HFFc6 (cell line): ENCODE measurements at places on chromosomes 5 and 9. TPM values are rescaled to one million over a fixed set of nuclear protein-coding genes. Genes with fewer than 3 reads are reported as not detected.

GRCh38 chr5:9557696-9558095, 11.8 kb upstream of the SEMA5A start:
- DNase-seq, result peak; percentile 48

GRCh38 chr5:138805096-138805495, 51.9 kb downstream of the CTNNA1 start:
- no peak for DNase-seq

DNA sequence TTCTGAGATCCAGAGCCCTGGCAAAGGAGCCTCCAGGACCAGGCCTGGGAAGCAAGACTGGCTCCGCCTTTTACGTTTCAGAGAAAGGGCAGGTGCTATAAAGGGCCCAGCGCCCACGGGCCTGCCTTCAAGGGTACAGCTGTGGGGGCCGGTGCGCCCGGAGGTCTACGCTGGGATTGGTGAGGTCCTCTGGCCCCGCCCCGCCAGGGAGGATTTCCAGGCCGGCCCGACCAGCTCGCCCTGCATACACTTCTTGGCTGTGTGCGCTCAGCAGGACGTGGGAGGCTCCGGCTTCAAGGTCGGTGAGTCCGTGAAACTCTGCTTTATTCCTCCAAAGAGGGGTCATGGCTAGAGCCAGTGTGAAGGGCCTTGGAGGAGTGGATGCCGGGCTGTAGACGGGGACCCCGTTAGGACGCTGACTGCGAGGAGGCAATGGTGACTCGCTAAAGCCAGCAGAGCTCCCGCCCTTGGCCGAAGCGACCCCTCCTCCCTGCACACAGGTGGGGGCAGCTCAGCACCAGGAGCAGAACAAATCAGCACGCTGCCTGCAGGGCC, at the start of gene CKMT2:
Gene CKMT2, plus strand, starts transcription at position 243 of the 555 bp plus-strand sequence. CDS start 17,811 bp downstream, outside the sequence.
- no peak for DNase-seq

DNA sequence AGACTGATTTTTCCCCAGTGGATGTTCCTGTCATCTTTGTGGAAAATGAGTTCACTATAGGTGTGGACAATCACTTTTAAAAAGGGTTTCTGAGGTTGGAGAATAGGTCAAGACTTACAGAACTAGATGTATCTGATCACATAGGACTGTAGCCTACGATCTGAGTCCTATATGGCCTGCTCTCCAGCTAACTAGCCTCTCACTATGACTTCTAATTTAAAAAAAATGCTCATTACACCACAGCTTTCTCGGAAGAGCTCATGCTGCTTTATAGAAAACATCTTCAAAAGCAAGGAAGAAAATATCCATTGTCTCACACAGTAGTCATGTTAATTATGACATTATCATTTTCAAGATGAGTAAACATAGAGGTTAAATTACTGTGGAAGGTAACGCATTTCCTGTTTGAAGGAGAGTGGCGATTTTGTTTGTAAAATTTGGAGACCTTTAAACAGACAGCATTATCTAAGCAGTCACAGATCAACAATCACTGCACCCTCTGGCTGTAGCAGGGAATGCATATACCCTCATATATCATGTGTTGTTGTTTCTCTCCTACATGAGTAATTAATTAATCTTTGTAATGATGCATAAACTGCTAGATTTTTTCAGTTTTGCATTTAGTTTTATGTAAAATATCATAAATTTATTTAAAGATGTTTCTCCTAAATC, 573.7 kb downstream of the GABRG2 start:
- no peak for DNase-seq

DNA sequence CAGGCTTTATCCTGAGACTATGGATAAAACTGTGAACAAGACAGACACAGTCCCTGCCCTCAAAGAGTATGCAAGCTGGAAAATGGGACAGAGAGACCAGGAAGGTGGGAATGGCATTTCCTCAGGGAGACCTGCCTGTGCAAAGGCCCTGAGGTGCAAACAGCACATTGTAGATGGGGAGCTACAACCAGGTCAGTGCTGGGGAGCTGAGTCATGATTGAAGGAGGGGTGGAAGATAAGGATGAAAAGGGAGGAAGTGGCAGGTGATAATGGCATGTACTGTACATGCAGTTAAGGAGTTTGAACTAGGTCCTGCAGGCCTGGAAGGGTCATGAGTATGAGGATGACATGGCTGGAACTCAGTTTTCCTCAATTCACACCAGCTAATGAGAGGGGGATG, 75.5 kb upstream of the BOD1 start:
- DNase-seq, result no peak

GRCh38 chr5:31049936-31050704, 143.4 kb upstream of the CDH6 start:
- no peak for DNase-seq

GRCh38 chr9:104923740-104924139, 4.2 kb downstream of the ABCA1 start:
- DNase-seq, result no peak

DNA sequence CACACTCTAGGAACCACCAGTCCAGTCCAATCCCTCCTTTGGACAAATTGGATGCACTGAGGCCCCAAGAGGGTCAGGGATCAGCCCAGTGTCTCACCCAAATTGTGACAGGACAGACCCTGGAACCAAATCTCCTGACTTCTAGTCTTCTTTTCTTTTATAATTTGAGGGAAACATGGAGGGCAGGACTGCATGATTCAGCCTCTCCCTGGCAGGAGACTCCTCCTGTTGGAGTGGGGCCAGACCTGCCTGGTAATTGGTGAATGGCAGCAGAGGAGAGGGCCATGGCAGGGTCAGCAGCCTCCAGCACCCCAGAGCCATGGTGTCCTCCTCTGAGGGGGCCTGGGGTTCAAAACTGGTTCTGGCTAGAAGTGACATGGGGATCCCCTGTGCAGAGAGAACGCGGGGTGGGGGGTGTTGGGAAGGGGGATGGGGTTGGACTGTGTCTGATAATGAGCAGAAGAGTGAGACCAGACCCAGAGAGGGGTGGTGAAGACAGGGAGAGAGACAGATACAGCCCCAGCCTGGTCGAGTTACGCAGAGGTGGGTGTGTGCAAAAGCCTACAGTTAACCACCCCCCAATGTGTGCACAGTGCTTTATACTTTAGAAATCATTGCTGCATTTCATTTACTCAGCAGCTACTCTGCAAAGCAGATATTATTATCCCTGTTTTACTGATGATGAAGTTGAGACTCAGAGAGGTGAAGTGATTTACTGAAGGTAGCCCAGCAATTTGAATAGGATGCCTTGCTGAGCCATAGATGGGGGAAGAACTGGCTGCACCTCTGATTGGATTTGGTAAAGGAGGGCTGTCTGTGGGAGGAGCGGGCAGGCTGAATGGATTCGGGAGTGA, 3.8 kb upstream of the SYNPO start:
- DNase-seq, result peak; percentile 79

DNA sequence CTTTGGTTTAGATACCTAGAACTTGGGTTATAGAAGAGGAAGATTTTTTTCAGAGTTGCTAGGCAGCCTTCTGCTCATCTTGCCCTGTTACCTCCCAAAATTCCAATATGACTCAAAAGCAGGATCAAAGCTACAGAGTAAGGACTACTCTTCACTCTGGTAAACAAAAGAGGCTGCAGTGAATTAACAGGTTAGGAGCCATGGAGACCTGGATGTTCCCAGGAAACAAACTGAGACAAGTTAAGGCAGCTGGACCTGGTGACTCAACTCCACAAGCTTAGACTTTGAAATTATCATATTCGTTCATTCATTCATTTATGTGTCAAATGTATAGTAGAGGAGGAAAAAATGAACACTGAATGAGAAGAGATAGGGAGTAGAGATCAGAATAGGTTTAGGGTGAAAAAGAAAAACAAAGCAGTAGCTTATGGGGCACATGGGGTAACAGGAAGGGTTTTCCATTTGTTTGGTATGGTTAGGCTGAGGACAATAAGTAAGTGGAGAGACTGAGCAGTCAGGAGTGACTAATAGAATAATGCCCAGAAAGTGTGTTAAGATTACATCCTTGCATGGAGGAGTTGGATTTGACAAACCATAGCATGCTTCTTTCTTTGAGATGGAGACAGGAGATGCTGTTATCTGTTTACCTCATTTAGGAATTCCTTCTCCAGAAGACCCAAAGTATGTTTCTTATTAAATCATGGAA, 464.0 kb upstream of the ZNF608 start:
- DNase-seq, result no peak

DNA sequence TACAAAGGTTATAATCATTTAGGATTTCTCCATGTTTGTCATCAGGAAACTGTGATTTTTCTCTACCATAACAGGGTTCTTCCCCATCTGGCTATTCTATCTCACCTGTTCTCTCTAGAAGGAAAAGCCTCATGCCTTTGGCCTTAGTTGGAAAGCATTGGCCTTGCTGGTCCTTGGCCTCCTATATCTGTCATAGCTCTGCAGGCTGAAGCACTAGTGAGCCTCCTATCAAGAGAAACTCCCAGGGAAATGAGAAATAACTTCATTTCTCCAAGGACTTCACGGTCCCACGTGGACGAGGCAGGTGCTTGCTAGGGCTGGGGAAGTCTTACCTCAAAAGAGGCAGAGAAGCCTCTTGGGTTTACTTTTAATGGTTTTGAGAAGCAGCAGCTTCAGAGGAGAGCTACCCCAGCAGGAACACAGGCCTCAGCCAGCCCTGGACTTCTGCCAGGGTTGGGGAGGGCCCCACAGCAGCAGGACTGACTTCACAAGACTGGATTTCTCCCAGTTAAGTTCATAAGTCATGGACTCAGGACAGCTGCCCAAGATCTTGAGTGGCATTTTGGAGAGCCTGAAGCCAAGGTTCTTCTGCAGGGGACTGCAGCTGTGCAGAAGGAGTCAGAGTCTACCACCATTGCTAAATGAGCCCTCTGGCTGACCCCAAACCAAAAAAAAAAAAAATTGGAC, 15.8 kb upstream of the PSAT1 start:
- no peak for DNase-seq

DNA sequence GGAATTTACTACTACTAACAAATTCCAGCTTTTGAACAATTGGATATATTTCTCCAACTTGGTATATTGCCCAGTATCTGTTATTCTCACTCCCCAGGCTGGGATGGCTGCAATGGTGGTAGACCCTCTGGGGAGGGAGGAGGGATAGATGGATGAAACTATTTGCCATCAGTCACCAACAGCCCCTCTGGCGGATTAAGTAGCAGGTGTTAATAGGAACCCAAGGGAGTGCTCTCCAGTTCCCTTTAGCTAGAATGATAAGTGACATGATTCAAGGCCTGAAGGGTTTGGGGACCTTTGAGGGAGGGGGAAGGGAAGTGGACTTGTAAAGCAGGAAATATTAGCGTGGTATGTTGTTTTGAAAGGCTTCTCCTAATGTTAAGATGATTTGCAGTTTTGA, 824.0 kb upstream of the ARRDC3 start:
- no peak for DNase-seq

DNA sequence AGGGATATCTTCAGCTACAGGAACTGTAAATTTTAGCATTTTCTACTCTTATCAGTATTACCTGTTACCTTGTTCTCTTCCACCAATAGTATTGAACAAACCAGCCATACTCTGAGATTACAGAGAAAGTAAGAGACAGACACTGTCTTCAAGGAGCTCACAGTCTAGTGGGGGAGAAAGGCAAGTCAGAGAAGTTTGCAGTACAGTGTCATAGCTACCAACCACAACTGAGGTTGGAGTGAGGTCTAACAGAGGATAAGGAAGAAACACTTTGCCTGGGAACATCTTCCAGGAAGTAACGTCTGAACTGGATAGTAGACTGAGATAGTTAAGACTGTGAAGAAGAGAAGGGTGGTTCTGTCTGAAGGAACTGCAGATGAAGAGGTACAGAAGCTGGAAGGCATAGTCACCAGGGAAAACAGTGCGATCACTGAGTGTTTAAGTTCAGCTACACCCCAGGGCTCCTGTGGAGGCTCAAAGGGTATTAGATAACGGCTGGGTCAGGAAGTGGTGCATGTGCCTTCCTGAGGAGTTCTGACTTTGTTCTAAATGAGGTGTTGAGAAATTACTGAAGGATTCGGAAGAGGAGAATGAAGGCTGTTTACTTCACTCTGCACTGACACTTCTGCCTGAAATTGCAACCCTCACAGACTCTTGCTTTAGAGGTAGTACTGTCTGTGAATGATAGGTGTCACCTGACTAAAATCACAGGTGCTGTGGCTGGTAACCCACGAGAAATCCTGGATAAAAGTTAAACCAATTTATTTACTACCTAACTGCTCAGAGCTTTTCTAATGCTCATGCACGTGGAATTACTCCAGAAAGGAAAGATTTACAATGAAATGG, 841.6 kb downstream of the MAT2B start:
- DNase-seq, result no peak

DNA sequence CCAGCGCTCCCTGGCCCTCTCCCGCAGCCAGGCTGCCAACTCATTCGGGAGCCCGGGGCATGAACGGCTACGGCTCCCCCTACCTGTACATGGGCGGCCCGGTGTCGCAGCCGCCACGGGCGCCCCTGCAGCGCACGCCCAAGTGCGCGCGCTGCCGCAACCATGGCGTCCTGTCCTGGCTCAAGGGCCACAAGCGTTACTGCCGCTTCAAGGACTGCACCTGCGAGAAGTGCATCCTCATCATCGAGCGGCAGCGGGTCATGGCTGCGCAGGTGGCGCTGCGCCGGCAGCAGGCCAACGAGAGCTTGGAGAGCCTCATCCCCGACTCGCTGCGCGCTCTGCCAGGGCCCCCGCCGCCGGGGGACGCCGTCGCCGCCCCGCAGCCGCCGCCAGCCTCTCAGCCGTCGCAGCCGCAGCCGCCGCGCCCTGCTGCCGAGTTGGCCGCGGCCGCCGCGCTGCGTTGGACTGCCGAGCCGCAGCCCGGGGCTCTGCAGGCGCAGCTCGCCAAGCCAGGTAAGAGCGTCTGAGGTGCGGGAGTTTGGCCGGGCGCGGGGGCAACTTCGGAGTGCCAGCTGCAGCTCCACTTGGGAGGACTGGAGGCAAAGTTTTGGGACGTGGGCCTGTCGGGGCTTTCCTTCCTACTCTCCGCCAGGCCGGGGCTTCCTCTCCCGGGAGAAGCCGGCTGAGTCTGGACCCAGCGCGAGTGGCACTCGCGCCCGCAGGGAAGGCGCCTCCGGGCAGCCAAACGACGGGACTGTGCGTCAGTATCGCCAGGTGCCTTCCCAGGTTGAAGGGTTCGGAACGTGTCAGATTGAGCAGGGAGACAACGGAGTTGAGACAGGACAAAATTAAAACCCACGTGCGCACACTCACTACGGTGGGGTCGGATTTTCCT, 735 bp downstream of the DMRT3 start:
- no peak for DNase-seq

- DNase-seq, result no peak
Observed at GRCh38 chr9:85377731-85378289, 363.9 kb downstream of the AGTPBP1 start.

SPINK4 gene
- not detected in 3 replicates for total RNA-seq

FAM169A gene
- total RNA-seq, result 0.02 to 0.09 TPM in 2 of 3 replicates, not detected in the other

CD74 gene
- total RNA-seq, result not detected in 3 replicates

THOC3 gene
- 40.2 to 48.7 TPM (median 44.8 TPM) in 3 replicates for total RNA-seq

FBN2 gene
- total RNA-seq, result 182 to 272 TPM (median 192 TPM) in 3 replicates

SLC31A1 gene
- 31.8 to 35.5 TPM (median 34.4 TPM) in 3 replicates for total RNA-seq

ANKRD33B gene
- 6.3 to 11.7 TPM (median 7.3 TPM) in 3 replicates for total RNA-seq

CNTNAP3B gene
- total RNA-seq, result not detected in 3 replicates

SPATA31E1 gene
- total RNA-seq, result not detected in 3 replicates

MUSK gene
- total RNA-seq, result 0.23 TPM in 1 of 3 replicates, not detected in the others

SIT1 gene
- total RNA-seq, result not detected in 3 replicates
